Ureter (tissue), 1 donor: ENCODE measurements at places on chromosomes 1 and 21. TPM values are rescaled to one million over a fixed set of nuclear protein-coding genes. Genes with fewer than 3 reads are reported as not detected.
A peak's percentile ranks its signal among the peaks of the same experiment; 100 is the strongest.

DNA sequence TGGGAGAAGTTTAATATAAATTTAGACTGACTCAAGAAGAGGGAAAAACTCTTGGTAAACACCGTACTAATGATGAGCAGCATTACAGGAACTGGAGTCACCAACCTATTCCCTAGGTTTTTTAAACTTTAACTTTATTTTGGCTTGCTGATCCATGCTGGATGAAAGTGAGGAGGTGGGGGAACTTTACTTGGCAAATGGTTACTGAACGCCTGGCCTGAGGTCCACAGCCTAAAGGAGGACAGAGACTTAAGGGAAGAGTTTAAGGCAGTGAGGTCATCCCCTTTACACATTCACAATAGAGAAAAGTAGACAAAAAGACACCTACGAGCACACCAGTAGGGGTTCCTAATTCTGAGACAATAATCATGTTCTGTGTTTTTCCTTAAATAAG lies 25.6 kb upstream of the A3GALT2 start:
- DNase-seq = no peak

DNA sequence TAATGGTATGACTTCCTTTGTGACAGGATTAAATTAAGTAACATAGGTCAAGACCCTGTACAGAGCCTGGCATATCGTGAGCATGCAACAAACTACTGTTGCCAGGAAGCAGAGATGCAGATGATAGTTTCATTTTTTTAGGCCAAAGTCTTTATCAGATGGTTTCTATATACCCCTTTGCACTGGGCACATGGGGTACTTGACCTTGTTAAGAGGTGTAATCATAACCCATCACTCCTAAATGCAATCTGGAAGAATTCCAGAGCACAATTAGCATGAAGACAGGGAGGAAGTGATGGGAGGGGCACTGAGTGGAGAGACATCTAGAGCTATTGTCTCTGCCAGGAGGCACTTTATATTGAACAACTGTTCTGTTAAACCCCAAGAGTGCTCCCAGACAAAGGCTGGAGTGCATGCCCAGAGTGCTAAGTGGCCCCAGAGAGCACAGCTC lies 22.1 kb downstream of the ZBTB17 start:
- DNase-seq = no peak

DNA sequence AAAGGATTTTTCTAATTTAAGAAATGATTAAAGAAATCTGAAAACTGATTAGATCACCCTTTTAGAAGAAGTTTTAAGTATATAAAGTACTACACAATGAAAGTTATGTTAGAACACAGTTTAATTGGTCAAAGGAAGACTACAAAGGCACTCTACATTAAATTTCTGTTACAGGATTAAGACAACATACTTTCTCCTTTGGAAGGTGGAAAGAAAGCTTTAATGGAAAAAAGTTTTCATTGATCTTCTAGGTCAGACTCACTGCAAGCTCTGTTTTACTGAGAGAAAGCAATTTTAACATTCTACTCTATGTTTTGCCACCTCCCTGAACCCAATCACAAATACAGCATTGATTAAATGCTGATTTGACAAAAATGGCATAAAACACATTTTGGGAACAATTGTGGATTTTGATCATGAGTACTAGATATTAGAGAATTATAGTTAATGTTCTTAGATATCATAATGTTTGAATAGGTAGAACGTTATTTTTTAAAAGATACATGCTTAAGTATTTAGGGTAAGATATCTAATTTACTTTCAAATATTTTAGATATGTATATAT lies 32.0 kb downstream of the WDR26 start:
- no peak for DNase-seq

Gene TFAP2E
- 1.2 TPM for total RNA-seq

- peak; percentile 94 for DNase-seq
Observed at GRCh38 chr1:89524369-89525168, at the start of gene LRRC8B. Gene LRRC8B, plus strand, starts transcription at chr1:89524829. Its CDS starts 57,822 bp downstream, at chr1:89582651.

- no peak for DNase-seq
Observed at GRCh38 chr1:40784771-40785151, 1.2 kb downstream of the KCNQ4 start.

DNA sequence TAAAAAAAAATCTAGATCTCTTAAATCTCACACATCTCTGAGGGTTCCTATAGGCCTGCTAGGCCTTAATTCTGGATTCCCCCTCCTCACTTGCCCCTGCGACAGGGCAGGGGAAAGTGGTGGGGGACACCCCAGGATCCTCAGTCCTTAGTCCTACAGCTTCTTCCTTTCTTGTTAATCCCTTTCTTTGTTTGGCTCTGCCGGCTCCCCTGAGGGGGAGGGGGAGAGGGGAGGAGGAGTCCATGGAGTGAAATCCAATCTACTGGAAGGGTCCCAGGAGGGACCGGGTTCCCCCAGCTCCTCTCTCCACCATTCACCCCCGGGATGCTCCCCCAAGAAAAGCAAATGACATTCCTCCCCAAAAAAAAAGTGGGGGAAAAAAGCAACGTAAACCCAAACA lies 8.5 kb downstream of the MEX3A start:
- no peak for DNase-seq

DNA sequence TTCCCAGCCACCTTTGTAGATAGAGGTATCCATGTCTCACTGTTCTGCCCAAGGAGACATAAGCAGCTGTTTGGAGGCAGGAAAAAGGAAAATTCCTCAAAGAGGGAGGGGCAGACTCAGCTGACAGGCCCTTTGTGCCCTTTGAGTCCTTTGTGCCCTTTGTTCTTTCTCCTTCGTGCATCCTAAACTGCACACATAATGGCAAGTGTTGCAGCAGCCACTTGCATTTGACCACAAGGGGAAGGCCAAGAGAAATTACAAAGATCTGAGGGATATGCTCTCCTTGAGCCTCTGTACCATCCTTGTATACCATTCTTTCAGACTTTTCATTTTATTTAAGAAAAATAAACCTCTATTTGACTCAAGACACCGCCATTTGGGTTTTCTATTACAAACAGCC lies 71.8 kb upstream of the PKN2 start:
- no peak for DNase-seq

DNA sequence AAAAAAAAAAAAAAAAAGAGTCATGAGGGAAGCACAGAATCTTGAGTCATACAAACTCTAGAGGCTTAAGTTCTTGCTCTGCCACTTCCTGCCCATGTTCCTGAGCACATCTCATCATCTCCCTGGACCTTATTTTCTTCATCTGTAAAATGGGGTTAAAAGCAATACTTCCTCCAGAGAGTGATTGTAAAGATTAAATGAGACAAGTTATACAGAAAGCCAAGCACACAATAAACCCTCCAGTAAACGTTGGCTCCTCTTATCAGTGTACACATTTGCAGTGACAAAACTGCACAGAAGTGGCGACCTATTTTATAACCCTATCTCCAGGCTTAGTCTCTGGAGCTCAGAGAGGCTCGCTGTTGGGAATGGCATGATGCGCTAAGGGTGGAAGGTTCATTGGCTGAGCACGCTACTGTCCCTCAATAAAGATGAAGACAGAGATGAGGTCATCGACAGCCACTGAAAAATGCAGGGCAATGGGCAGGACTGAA lies 82.1 kb downstream of the RRAGC start:
- peak; percentile 10 for DNase-seq

Gene SLC66A1
- 11.3 TPM for total RNA-seq

DNA sequence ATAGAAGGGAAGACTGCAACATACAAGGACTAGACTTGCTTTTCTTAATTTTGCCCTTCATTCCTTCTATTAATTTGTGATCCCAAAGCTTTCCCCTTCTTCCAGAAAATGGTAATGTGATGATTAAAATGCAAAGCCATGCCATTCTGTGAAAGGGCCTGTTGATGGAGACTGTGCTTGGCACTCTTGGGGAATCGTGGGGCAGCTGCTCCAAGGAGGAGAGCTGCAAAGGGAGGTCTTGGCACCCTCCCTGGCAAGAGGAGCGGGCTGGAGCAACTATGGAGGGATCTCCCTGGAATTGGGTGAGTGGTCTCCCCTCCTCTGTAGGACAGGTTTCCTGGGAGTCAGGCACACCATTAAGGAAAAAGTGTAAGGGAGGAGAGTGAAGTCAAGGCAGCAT lies 16.6 kb downstream of the CACNA1S start:
- DNase-seq = no peak

DNA sequence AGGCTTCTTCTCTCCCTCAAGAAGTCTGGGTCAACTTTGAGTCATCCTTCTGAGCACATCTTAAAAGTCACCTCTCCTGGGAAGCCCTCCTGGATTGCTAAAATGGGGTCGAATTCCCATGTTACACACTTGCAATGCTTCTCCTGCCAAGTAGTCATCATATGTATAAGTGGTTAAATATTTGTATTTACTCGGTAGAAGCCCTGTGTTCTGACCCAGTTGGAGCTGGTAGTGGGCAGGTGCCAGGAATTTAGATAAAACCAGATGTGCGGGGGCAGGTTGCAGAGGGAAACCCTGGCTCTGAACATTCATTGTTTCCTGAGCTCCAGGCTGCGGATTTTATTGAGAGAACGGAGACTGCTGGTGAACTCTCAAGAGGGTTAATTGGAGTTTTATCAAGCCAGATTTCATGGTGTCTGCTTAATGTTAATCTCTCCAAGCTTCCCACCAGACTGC lies 52.8 kb upstream of the RPL11 start:
- no peak for DNase-seq

Gene CLDN17
- total RNA-seq = not detected

DNA sequence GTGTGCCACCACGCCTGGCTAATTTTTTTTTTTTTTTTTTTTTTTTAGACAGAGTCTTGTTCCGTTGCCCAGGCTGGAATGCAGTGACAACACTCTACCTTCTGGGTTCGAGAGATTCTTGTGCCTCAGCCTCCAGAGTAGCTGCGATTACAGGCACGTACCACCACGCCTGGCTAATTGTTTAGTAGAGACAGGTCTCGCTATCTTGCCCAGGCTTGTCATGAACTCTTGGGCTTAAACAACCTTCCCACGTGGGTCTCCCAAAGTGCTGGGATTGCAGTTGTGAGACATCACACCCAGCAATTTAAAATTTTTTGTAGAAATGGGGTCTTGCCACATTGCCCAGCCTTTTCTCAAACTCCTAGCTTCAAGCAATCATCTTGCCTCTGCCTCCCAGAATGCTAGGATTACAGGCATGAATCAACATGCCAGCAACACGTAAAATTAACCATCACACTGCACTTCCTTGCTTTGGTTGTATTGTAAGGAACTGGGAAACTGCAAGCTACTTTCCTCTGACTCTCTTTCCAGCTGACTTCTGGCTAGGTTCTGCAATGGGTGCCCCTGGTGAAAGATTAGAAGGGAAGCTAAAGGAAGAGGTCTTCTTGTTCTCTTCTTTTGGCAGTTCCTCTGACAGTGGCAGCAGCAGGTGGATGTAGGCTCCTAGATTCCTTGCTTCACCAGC lies 13.9 kb upstream of the IL6R start:
- DNase-seq = no peak

Gene TMPRSS15
- not detected for total RNA-seq

Gene CADM3
- 4.2 TPM for total RNA-seq
